ENCODE measurements at places on chromosomes 6 and 20. TPM values are rescaled to one million over a fixed set of nuclear protein-coding genes. Genes with fewer than 3 reads are reported as not detected.

GRCh38 chr6:127481111-127481510 is 21.9 kb upstream of the KIAA0408 start:
- no peak for DNase-seq

- DNase-seq: no peak
These were observed 44.6 kb downstream of the TSBP1 start for GRCh38 chr6:32327103-32327502.

Gene NOX3
- total RNA-seq: not detected

Gene VIP
- total RNA-seq: 0.12 TPM

Gene SNAP25
- total RNA-seq: 1.8 TPM

Gene LZTS3
- total RNA-seq: 18.9 TPM
